ENCODE measurements at places on chromosomes 2 and 18.

- no peak for DNase-seq
Measured at GRCh38 chr2:201909348-201909747, 103.0 kb downstream of the CDK15 start.

- no peak for DNase-seq
Measured at GRCh38 chr2:149586063-149586462, 1.5 kb downstream of the MMADHC start.

- DNase-seq = no peak
Measured at GRCh38 chr2:191206613-191207471, 38.4 kb upstream of the MYO1B start.

- no peak for DNase-seq
Measured at GRCh38 chr2:171889333-171889732, 4.7 kb downstream of the SLC25A12 start.

- peak; percentile 96 for DNase-seq
Measured at GRCh38 chr2:23585273-23586170, 200.5 kb downstream of the KLHL29 start.

DNA sequence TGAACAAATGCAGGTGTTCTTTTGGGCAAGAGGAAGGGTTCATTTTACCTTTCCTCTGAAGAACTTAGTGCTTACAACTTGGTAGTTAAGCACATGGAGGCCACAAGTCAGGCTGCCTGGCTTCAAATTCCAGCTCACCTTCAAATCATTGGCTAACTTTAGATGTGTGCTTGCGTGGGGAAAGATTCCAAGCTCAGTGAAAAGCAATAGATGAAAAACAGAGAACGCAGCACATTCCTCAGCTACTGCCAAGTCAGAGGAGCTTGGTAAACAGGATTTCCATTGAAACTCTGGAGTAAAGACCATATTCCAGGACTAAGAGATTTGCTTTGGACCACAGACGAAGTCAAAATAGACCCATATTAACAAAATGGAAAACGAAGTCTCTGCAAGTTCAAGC, 96.3 kb upstream of the ASB18 start:
- DNase-seq = no peak

DNA sequence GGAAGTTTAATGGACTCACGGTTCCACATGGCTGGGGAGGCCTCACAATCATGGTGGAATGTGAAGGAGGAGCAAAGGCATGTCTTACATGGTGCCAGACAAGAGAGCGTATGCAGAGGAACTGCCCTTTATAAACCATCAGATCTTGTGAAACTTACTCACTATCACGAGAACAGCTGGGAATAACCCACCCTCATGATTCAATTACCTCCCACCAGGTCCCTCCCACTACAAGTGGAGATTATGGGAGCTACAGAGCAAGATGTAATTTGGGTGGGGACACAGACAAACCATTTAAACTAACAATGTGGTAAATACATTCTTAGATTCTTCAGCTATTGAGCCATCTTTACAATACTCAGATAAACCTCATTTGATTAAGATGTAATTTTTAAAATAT, 176.1 kb downstream of the SH3BP4 start:
- DNase-seq = no peak

- no peak for DNase-seq
Measured at GRCh38 chr2:149616681-149617456, 29.3 kb upstream of the MMADHC start.

- DNase-seq = no peak
Measured at GRCh38 chr2:40228310-40228709, 223.6 kb downstream of the SLC8A1 start.

GRCh38 chr2:8767324-8767723, 70.1 kb downstream of the KIDINS220 start:
- DNase-seq = no peak

GRCh38 chr2:45888641-45889040, 237.2 kb downstream of the PRKCE start:
- peak; percentile 73 for DNase-seq

DNA sequence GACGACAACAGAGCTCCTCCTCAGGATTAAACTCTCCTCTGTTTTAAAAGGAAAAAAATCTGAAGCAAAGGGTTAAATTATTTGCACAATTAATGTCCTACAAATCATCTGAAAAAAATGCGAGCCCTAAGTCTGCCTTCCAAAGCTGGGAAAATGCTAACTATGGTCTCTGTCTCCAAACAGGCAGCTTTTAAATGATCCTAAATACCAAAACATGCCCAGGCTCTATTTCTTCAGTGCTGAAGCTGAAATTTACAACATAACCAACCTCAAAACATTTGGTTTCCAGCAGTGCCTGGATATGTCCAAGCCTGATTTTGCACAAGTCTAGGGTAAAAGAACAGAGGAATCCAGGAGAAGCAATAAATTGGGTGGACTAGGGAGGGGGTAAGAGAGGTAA, 57.2 kb downstream of the LBH start:
- DNase-seq = no peak

- DNase-seq = no peak
Measured at GRCh38 chr18:23814991-23815614, 125.8 kb downstream of the LAMA3 start.

- no peak for DNase-seq
Measured at GRCh38 chr2:1692342-1692741, 52.0 kb downstream of the PXDN start.

- DNase-seq = peak; percentile 58
Measured at GRCh38 chr2:203814661-203815540, 52.7 kb upstream of the CTLA4 start.

DNA sequence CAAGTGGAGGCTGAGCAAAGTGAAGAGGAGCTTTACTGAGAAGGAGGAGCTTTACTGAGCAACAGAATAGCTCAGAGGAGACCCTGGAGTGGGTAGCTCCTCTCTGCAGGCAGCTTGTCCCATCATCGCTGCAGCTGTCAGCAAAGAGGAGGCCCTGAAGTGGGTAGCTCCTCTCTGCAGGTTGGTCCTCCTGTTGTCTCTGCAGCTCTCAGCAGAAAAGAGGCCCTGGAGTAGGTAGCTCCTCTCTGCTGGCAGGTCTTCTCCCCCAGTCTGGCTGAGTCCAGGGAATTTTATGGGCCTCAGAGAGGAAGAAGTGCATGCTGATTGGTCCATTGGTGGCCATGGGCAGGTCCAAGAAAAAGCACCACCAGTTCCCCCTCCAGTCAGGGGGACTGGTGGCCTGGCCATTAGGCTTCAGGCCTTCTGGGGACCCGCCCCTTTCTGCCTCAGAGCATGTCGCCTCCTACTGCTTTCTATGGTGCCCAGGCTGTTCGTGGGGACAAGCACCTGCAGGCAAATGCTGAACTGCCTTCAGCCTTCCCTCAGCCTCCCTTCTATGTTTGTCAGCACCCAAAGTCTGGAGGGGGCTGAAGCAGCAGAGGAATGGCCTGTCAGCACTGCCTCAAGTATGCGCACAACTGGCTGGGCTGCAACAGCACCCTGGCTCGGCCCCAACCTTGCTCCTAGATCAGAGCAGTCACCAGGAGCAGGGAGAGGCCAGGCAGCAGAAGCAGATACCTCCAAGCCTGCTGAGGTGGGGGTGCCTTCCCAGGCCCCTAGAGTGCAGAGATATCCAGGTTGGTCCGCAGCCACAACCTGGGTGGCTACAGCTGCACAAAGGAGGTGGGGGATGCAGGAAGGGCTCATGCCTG, 5.9 kb downstream of the ZSCAN30 start:
- no peak for DNase-seq

GRCh38 chr18:74661691-74662090, 64.0 kb downstream of the ZNF407 start:
- DNase-seq = no peak

DNA sequence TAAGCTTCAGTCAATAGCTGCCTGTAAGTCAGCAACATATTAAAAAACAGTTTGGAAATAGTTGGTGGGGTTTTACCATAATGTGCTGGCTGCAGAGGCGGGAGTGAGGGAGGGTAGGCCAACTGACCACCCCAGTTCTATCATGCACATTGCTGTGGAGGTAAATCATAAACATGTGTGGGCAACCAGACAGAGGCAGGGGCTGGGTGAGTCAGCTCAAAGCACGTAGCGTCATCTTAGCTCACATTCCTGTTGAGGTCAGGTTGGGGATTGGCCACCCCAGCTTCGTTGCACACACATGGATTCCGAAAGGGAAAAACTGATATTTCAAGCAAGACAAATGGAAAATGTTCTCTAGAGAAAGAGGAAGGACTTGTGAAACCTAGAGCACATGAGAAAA, 19.5 kb downstream of the GPR45 start:
- DNase-seq = no peak

DNA sequence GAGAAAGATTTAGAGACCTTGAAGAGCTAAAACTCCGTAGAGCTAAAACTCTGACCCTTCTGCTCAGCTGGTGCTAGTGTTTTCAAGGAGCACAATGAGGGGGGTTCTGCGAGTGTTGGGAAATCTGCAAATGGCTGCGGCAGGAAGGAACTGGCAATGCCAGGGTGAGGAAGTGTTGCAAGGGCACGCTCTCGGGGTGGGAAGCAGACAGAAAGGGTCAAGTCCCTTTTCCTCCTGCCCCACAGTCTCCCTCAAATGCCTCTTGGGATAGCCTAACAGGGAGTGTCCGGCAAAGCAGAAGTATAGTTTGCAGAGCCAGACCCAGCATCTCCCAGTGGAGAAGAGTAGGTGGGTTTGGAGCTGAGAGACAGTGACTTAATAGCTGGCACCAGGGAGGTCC, 60.5 kb downstream of the NCAPH start:
- DNase-seq = no peak

DNA sequence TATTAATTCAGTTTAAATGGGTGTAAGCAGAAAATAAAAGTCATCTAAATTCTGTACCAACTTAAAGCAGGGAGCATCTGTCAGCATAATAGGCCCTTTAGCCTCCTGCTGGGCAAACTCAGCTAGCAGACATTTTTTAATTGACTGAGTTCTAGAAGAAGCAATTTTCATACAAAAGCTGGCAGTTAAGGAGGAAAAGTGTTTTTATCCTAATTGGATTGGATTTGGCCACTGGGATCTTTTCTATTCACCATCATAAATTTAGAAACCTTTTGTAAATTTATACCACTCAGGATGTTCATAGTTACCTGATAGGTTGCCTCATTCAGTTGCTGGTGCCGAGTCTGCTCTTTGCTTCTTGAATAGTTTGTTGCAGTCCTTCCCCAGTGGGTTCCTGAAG, 262.7 kb upstream of the FSIP2 start:
- DNase-seq = peak; percentile 14

DNA sequence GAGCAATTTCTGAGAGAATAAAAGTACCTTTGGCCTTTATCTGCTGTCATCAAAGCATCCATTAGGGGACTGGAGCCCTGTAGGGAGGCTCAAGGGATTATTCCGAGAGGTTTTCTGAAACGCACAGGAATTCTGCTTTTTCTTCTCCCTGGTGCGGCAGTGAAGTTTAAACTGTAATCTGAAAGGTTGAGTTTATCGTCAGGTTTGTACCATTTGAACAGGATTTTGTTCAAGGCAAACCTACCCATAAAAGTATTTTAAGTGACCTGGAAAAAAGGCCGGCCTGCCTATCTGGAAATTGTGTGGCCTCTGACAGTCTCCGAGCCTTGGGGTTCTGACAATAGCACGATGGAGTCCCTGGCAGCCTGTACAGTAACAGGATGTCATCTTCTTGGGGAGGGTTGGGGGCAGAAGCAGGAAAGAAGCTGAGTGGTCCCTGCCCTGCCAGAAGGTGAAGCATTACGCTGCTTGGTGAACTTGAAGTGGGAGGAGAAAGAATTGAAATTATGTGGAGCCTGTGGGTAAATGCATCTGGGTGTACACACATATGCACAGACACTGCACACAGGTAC, 272.0 kb downstream of the CYRIA start:
- DNase-seq = no peak

GRCh38 chr2:37250869-37251740, 19.6 kb downstream of the NDUFAF7 start:
- no peak for DNase-seq

- DNase-seq = no peak
Measured at GRCh38 chr2:167944825-167945659, 302.4 kb downstream of the STK39 start.

GRCh38 chr2:119248311-119248710, 24.7 kb downstream of the STEAP3 start:
- DNase-seq = no peak

GRCh38 chr2:38856165-38856564, 19.6 kb downstream of the DHX57 start:
- DNase-seq = no peak

DNA sequence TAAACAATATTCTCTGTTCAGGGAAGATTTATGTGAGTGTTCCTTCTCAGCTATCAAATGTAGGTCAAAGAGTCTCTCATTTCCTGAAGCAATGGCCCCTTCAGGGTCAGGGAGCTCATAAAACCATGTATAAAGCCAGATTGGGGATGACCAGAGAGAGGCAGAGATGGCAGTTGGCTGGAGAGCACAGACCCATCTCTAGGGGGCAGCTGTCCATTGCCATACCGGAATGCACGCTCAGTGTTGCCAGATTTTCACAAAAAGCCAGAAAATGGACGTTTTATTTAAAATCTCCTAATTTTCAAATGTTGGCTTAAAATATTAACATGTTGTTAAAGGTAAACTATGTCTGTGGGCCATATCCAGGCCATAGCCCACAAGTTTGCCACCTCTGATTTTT, 1920.7 kb upstream of the CELF4 start:
- no peak for DNase-seq

GRCh38 chr2:182229297-182229696, 197.5 kb downstream of the PDE1A start:
- no peak for DNase-seq

- no peak for DNase-seq
Measured at GRCh38 chr2:44120428-44120827, 48.2 kb upstream of the PPM1B start.

DNA sequence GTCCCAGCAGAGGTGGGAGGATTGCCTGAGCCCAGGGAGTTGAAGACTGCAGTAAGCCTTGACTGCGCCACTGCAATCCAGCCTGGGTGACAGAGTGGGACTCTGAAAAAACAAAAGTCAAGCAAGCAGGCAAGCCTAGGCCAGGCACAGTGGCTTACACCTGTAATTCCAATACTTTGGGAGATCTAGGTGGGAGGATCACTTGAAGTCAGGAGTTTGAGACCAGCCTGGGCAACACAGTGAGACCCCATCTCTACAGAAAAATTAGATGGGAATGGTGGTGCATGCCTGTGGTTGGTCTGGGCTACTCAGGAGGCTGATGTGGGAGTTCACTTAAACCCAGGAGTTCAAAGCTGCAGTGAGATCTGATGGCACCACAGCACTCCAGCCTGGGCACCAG, 28.6 kb downstream of the STARD7 start:
- DNase-seq = no peak

DNA sequence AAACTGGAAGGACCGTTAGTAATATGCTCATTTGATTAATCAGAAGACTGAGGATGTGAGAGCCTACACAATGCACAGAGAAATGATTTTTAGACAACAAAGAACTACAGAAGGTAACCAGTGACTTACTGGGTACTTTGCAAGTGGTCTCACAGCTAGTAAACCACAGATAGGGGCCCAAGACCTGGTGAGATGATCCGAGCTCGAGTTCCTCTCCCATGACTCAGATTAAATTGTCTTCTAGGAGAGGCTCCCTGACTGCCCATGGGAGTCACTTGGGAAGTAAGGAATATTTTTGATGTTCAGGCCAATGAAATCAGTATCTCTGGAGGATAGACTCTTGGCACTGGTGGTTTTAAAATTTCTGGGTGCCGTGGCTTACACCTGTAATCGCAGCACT, 220.2 kb downstream of the CLIP4 start:
- DNase-seq = no peak

- no peak for DNase-seq
Measured at GRCh38 chr2:8550937-8551621, 130.8 kb upstream of the ID2 start.

GRCh38 chr18:77000527-77000926, 132.1 kb downstream of the MBP start:
- DNase-seq = no peak

Measured in NCI-H2171 (cell line).